ENCODE measurements at places on chromosomes 2 and 18.

- DNase-seq, result peak; percentile 25
Observed at GRCh38 chr2:112582314-112582746, 2.1 kb upstream of the CHCHD5 start.

- no peak for DNase-seq
Observed at GRCh38 chr2:88832311-88832991, 141.0 kb downstream of the RPIA start.

DNA sequence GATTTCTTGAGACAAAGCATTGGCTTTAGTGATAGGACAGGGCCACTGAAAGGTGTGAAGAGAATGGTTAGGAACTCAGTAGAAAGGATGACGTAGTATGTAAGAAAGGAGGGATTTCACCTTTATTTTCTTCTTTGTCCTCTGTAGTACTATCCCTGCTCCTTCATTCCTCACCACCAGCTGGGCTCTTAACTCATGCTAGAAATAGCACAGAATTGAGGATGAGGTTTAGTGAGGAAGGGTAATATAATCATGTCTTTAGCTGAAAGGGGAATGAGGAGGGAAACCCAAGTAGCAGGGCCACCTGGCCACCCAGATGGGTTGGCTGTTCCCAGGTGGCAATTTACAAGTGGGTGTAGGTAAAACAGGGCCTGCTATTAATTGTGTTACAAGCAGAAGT lies 15.2 kb downstream of the ACVR2A start:
- DNase-seq, result peak; percentile 97

DNA sequence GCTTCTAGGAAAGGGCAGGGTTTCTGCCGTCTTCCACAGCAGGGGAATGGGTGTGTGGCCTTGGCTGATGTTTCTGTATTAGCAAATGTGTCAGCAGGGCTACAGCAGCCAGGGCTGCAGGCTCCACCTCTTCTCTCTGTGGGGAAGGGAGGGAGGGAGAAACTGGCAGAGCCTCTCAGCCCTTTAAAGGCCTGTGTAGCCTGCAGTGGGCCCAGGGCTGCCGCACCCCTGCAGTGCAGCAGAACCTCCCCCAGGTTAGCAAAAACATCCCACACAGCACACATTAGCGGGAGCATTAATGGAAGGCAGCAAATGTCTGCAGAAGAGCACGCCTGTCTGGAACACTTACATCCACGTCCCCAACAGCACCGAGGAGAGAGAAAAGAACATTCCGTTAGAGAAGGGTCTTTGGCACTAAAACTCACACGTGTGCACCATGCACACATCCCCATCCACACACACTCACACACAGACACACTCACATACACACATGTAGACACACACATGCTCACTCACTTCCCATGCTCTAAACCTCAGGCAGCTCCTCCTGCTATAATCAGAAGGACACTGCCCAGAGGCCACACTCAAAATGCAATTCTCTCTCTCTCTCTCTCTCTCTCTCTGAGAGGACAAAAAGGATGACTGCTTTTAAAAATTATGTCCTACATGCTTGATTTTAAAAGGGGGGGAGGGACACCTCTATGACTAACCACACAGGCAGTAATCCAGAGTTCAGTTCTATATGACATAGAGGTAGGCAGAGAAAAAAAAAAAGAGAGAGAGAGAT lies 24.1 kb downstream of the MRPL35 start:
- no peak for DNase-seq

DNA sequence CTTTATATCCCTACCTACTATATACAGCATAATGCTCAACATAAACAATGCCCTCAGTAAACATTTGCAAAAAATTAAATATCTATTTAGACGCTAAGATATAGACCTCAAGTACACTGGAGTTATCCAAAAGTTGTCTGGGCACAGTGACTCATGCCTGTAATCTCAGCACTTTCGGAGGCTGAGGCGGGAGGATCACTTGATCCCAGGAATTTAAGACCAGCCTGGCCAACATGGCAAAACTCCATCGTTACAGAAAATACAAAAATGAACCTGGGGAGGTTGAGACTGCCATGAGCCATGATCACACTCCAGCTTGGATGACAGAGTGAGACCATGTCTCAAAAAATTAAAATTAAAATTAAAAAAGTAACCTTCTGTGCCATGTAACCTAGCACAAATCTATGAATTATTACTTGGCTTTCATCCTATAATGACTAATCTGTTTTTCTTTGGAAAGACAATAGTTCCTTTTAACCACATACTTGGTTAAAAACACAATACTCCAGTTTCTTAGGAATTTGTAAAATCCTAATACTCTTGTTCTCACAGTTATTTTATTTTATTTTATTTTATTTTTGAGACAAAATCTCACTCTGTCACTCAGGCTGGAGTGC lies 6.7 kb upstream of the TNFAIP6 start:
- DNase-seq, result no peak

GRCh38 chr2:215120401-215120800 lies 18.0 kb downstream of the ABCA12 start:
- DNase-seq, result no peak

DNA sequence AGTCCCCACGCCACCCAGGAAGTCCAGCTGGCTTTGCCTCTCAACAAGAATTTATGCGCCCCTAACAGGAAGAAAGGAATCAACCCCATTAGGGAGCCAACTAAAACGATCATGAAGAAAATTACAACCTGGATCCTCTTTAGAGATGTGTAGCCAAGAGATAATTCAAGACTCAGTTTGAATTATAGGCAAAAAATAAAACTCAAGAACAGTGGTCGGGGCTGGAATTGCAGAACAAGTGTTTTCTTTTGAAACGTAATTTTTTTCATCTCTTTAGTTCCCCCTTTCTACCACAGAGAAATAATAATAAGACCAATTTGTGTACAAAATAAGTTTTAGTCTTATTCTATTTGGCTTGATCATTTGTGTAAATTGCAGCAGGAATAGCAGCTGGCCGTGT lies 22.4 kb downstream of the PDCD1 start:
- no peak for DNase-seq

DNA sequence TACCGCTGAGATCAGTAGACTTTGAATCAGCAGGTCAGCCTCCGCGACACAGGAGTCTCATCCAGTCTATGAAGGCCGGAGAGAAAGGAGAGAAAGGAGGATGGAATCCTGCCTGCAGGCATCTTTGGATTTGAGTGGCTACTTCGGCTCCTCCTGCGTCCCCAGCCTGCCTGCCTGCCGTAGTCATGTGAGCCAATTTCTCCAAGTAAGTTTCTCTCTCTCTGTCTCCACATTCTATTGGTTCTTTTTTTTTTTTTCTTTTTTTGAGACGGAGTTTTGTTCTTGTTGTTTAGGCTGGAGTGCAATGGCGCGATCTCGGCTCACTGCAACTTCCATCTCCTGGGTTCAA lies 16.7 kb downstream of the PDCD1 start:
- DNase-seq, result no peak

- peak; percentile 15 for DNase-seq
Observed at GRCh38 chr2:17850151-17850550, 28.3 kb upstream of the KCNS3 start.

DNA sequence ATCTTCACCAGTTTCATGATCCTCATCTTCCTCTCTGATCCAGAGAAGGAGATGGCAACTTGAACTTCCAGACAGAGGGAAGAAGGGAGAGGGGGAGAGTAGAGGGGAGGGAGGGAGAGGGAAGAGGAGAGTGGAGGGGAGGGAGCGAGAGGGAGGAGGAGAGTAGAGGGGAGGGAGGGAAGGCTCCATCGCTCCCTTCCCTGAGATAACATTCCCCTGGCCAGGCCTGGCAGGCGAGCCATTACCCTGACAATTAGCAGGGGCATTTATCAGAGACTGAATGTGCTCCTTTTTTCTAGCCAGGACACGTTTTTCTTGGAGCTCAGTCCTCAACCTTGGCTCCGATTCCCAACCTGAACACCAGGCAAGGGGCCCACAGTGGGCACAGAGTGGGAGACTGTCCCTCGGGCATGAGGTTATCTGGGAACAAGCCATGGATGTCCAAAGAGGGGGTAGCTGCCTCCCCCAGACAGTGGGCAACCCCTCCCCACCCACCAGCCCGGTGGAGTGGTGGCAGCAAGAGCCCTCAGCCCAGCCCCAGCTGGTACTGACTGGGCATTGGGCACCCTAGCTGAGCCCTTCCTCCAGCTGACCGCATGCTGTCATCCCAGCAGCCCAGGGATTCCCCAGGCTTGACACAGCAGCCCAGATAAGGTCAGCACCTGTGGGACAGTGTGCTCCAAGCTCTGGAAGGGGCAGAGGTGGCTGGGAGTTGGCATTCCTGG lies 81.8 kb downstream of the TNS1 start:
- DNase-seq, result no peak

GRCh38 chr2:33366473-33366872 lies 110.0 kb upstream of the RASGRP3 start:
- DNase-seq, result no peak

- DNase-seq, result no peak
Observed at GRCh38 chr2:94762600-94762999, 108.6 kb upstream of the TEKT4 start.

DNA sequence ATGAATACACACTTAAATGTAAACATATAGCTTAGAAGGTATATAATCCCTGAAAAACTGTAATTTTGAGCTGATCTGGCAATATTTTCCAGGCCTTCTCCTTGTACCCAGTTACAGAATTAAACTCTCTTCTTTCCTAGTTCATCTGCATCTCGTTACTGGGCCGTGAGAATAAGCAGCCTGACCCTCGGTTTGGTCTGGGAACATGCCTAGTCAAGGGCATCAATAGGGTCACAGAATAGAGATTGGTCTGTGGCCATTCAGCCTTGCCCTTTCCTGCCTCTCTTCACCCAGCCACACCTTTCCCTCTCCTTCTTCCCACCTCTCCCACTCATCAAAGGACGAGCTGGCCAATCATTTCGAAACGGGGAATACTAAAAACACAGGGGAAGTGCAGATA lies 27.3 kb downstream of the SULT1C2 start:
- no peak for DNase-seq

GRCh38 chr2:150618245-150618895 lies 130.9 kb upstream of the RND3 start:
- DNase-seq, result no peak

Measured in NCI-H524 (cell line).